Ascending aorta (tissue), 2 donors: ENCODE measurements at places on chromosomes 6 and 20.

GRCh38 chr6:100426744-100427338 is 37.9 kb downstream of the SIM1 start:
- no peak overlapping the region for H3K4me3 ChIP-seq
- H3K4me1 ChIP-seq, result no peaks in the 10 kb centered on the region
- no peak for DNase-seq
- H3K27me3 ChIP-seq, result no peaks in the 10 kb centered on the region

- DNase-seq, result no peak
- no peak overlapping the region for H3K4me3 ChIP-seq
- peak overlapping the region; percentile 9 for H3K27ac ChIP-seq
- peaks cover 49% of the 10 kb centered on the region for H3K4me1 ChIP-seq
- no peaks in the 10 kb centered on the region for H3K27me3 ChIP-seq
- no peaks in the 10 kb centered on the region for H3K36me3 ChIP-seq
Observed at GRCh38 chr20:17648791-17649730, 33.0 kb downstream of the RRBP1 start.

DNA sequence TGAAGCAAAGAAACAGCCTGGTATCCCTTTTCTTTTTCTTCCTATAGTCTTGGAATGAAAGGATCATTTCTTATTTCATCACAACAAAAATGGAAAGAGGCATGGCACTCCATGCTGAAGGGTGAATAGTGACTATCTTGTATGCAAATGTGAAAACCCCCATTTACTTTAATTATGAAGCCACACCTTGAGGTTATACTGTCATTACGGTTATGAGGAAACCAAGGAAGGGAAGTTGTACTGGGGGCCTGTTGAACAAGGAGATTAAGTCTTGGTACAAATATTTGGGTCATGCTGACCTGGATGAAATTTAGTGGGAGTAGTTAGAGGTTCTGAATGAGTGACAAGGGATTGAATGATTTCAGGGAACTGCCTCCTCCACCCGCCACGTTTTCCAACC is 8.7 kb upstream of the STXBP5 start:
- H3K4me1 ChIP-seq, result no peaks in the 10 kb centered on the region
- H3K27ac ChIP-seq, result no peak overlapping the region
- no peak overlapping the region for H3K4me3 ChIP-seq
- no peaks in the 10 kb centered on the region for H3K36me3 ChIP-seq
- no peaks in the 10 kb centered on the region for H3K27me3 ChIP-seq

- no peaks in the 10 kb centered on the region for H3K27me3 ChIP-seq
- H3K4me1 ChIP-seq, result no peaks in the 10 kb centered on the region
- H3K4me3 ChIP-seq, result no peak overlapping the region
Observed at GRCh38 chr20:40612247-40612646, 76.8 kb downstream of the MAFB start.

- H3K4me3 ChIP-seq, result no peak overlapping the region
- H3K27me3 ChIP-seq, result no peaks in the 10 kb centered on the region
- no peaks in the 10 kb centered on the region for H3K36me3 ChIP-seq
- H3K4me1 ChIP-seq, result no peaks in the 10 kb centered on the region
- H3K27ac ChIP-seq, result no peak overlapping the region
Observed at GRCh38 chr6:135850882-135851281, 619 bp upstream of the PDE7B start.

DNA sequence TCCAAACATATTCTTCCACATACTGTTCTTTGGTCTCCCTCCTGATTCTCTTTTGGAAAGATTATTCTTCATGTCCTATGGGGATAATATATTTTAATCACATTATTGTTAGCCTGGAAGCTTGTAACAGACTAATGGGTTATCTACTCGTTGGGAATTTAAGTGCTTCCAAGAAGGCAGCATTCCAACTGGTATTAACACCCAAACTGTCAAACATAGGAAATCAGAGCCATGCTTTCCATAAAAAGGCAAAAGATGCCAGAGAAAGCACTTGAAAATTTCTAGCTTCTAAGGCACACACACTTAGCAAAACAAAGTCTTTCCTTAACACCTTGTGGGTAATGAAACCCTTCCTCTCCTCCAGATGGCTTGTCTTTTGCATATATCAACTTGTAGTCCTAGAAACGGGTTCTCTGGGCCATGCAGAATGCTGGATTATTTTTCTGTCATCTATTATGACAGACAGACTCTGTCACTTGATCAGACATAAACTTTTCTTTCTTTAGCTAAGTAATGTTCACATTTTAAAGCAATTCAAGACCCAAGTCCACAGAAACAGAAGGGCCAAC is 41.5 kb downstream of the B4GALT5 start:
- H3K36me3 ChIP-seq, result no peaks in the 10 kb centered on the region
- H3K4me1 ChIP-seq, result peaks cover 44% of the 10 kb centered on the region
- H3K27me3 ChIP-seq, result no peaks in the 10 kb centered on the region
- DNase-seq, result no peak

DNA sequence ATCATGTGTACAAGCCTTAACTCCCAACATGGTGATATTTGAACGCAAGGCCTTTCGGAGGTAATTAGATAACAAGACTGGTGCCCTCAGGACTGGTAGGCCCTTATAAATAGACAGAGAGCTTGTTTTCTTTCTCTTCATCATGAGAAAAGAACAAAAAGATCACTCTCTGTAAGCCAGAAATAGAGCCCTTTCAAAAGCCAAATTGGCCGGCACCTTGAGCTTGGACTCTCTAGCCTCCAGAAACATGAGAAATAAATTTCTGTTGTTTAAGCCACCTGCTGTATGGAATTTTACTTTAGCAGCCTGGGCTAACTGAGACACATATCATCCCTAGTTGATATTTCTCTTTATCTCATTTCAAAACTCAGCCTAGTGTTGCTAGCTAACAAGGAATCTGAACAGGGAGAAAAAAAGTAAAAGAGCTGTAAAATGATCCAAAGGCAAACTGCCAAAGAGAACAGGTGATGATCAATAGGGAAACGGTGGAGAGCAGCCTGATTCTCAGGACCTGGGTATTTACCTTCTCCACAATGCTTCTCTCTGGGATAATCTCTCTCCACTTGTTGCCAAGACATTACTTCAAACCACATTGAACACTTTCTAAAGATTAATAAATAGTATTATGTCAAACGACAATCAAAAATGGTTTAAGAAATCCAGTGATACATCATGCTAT is 6.1 kb downstream of the COL21A1 start:
- peak overlapping the region; percentile 84 for H3K27ac ChIP-seq
- no peaks in the 10 kb centered on the region for H3K36me3 ChIP-seq

GRCh38 chr6:30490026-30490876 is 942 bp downstream of the HLA-E start:
- H3K27me3 ChIP-seq, result no peaks in the 10 kb centered on the region
- peak overlapping the region; percentile 98 for H3K27ac ChIP-seq
- H3K36me3 ChIP-seq, result peaks cover 36% of the 10 kb centered on the region
- H3K4me1 ChIP-seq, result peaks cover 14% of the 10 kb centered on the region

- no peak for DNase-seq
- H3K4me3 ChIP-seq, result no peak overlapping the region
- H3K36me3 ChIP-seq, result no peaks in the 10 kb centered on the region
- no peak overlapping the region for H3K27ac ChIP-seq
- H3K4me1 ChIP-seq, result no peaks in the 10 kb centered on the region
Observed at GRCh38 chr6:167106406-167106805, 16.5 kb upstream of the CCR6 start.

GRCh38 chr6:42482174-42482573 is 30.4 kb upstream of the TRERF1 start:
- no peaks in the 10 kb centered on the region for H3K4me1 ChIP-seq
- H3K36me3 ChIP-seq, result no peaks in the 10 kb centered on the region
- no peak overlapping the region for H3K27ac ChIP-seq
- no peak for DNase-seq

DNA sequence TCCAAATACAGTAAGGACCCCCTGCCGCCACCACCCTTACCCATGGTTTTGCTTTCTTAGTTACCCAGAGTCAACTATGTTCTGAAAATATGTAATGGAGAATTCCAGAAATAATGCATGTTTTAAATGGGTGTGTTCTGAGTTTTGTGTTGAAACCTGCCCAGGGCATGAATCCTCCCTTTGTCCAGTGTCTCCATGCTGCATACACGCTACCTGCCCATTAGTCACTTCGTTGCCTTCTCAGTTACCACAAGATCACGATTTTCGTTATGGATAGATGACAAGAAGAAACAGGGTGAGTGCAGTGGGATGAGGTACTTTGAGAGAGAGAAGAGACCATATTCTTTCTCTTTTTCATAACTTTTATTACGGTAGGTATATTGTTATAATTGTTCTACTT is 10.6 kb downstream of the FARS2 start:
- DNase-seq, result no peak
- no peak overlapping the region for H3K4me3 ChIP-seq
- no peak overlapping the region for H3K27ac ChIP-seq
- no peaks in the 10 kb centered on the region for H3K4me1 ChIP-seq
- H3K27me3 ChIP-seq, result no peaks in the 10 kb centered on the region

GRCh38 chr20:12053353-12053752 is 135.7 kb downstream of the BTBD3 start:
- no peaks in the 10 kb centered on the region for H3K27me3 ChIP-seq
- H3K4me1 ChIP-seq, result no peaks in the 10 kb centered on the region
- H3K4me3 ChIP-seq, result no peak overlapping the region
- no peak overlapping the region for H3K27ac ChIP-seq

GRCh38 chr6:119145111-119145510 is 66.6 kb upstream of the FAM184A start:
- H3K4me3 ChIP-seq, result no peak overlapping the region
- H3K27me3 ChIP-seq, result no peaks in the 10 kb centered on the region
- H3K36me3 ChIP-seq, result no peaks in the 10 kb centered on the region
- no peak for DNase-seq
- H3K4me1 ChIP-seq, result peaks cover 18% of the 10 kb centered on the region

DNA sequence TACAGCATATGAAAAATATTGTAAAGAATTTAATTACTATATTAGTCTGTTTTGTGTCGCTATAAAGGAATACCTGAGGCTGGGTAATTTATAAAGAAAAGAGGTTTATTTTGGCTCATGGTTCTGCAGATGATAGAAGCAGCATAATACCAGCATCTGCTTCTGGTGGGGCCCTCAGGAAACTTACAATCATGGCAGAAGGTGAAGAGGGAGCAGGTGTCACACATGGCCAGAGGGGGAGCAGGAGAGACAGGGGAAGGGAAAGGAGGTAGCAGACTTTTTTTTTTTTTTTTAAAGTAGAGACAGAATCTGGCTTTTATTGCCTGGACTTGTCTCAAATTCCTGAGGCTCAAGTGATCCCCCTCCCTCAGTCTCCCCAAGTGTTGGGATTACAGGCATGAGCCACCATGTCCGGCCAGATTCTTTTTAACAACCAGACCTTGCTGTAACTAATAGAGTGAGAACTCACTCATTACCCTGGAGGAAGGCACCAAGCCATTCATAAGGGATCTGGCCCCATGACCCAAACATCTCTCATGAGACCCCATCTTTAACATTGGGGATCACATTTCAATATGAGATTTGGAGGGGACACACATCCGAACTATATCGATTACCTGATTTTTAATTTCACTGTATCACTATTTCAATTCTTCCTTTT is 64.6 kb downstream of the MAN1A1 start:
- no peaks in the 10 kb centered on the region for H3K36me3 ChIP-seq
- no peak overlapping the region for H3K4me3 ChIP-seq
- H3K27ac ChIP-seq, result no peak overlapping the region
- no peaks in the 10 kb centered on the region for H3K27me3 ChIP-seq

GRCh38 chr6:49097116-49097515 is 365.9 kb downstream of the MMUT start:
- no peak for DNase-seq
- no peaks in the 10 kb centered on the region for H3K4me1 ChIP-seq
- no peak overlapping the region for H3K4me3 ChIP-seq
- H3K27ac ChIP-seq, result no peak overlapping the region
- H3K27me3 ChIP-seq, result no peaks in the 10 kb centered on the region
- no peaks in the 10 kb centered on the region for H3K36me3 ChIP-seq

GRCh38 chr6:85594197-85594930 is 706 bp upstream of the SNX14 start:
- DNase-seq, result no peak
- H3K27me3 ChIP-seq, result no peaks in the 10 kb centered on the region
- H3K27ac ChIP-seq, result peak overlapping the region; percentile 96
